B cell (primary cell): ENCODE measurements at places on chromosomes 11 and 22.

- DNase-seq = no peak
These were observed 15.7 kb upstream of the VPREB1 start for GRCh38 chr22:22228921-22229320.

DNA sequence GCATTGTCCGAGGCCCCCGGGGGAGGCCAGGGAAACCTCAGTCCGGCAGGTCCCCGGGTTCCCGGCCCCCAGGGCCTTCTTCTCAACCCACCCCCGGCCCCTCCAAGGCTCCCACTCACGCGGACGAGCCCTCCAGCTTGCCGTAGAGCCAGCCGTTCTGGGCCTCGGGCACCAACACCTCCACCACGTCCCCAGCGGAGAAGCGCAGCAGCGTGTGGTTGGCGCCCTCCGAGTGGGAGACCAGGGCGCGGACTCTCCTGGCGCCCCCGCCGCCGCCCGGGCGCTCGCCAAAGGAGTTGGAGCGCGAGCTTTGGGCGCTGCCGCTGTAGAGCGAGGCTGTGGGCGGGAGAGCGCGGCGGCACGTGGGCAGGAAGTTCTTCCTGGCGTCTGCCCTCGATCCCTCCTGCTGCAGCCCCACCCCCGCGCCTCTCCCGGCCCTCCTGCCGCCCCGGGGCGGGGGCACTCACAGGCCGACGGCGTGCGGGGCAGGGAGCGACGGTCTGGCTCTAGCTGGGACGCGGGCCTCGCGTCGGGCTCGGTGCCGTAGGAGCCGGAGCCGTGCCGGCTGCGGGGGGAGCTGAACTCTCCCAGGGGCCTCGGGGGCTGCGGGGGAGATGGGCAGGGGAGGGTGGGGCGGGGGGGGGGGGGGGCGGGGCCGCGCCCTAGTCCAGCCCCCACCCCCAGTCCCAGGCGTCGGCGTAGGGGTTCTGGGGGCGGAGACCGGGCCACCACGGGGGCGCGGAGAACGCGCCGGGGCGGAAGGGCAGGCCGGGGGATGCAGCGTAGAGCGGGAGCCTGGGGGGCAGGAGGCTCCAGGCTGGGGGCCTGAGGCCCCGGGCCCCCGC is 4.9 kb upstream of the SLC16A8 start:
- DNase-seq = no peak

DNA sequence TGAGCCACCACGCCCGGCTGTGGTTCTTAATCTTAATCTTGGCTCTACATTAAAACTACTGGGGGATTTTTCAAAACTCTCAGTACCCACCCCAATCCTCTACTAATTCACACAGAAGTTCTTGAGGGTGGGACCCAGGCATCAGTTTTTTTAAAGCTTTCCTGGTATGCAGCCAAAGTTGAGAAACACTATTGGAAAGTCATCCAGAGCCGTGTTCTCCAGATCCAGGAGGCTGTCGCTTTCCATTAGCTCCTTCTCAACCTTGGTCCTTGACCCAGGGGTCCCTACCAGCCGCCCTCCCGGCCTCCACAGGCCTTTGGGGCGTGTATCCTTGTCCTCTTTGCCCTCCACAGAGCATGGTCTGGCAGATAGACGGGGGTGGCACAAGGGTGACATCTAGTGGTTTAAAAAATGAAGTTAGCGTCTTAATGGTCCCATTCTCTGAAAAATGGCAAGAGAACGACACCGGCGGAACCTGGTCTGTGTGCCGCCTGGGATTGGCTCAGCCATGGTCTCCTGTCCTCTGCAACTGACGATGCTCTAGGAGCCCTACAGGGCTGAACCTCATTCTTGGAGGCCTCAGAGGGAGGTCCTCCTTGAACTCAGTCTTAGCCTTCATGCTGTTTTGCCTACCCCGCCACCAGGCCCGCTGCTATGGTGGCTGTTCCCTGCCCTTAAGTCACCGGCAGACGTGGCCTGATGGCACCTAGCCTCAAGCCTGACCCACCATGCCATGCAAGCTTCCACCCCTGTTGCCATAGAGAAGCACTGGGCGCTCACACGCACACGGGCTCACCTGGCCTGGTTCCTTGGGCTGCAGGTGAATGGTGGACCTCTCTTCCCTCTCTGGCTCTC is 152.0 kb upstream of the SYN3 start:
- peak; percentile 80 for DNase-seq

GRCh38 chr22:43330178-43331068 is 12.7 kb downstream of the SCUBE1 start:
- DNase-seq = no peak

- no peak for DNase-seq
These were observed 60.9 kb downstream of the KDM2A start for GRCh38 chr11:67179892-67180490.

GRCh38 chr11:17958446-17958845 is 54.4 kb downstream of the SERGEF start:
- DNase-seq = no peak

DNA sequence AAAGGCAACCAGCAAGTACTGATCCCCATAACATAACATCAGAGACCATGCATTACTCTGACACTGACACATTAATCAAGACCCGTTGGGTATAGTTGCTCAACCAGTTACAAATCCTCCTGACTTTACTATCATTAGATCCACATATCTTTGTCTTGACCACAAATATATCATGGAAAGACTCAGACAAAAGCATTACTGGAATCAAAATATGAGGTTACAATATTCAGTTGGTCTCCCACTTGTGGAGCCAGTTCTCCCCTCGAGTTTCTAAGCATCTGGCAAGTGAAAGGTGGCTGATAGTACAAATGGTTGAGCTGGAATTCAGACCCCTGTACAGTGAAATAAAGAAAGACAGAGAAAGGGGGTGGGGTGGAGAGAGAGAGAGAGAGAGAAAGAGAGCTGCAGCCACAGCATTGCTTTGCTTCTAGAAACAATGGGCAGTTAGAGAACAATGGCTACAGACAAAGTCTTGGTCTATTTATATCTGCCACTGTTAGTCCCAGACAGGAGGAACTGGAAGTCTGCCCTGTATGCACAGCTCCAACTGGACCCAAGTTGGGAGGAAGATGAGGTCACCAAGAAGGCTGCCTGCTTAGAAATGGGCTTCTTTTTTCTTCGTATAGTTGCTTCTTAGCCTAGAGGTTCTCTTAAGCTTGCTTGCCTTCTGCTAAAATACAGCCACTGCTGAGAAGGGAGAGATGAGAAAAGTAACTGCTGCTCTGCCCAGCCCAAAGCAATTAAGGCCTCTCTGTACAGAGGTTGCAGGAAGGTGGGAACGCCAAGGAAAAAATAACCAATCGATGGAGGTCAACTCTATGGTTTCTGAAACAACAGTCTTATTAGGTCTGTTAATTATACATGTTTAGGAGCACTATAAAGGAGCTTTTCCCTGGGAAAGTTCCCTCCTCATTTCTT is 85.5 kb downstream of the ETS1 start:
- no peak for DNase-seq

GRCh38 chr11:130529366-130529765 is 80.9 kb downstream of the ADAMTS15 start:
- no peak for DNase-seq

GRCh38 chr11:116647305-116648080 is 125.3 kb downstream of the BUD13 start:
- DNase-seq = no peak

DNA sequence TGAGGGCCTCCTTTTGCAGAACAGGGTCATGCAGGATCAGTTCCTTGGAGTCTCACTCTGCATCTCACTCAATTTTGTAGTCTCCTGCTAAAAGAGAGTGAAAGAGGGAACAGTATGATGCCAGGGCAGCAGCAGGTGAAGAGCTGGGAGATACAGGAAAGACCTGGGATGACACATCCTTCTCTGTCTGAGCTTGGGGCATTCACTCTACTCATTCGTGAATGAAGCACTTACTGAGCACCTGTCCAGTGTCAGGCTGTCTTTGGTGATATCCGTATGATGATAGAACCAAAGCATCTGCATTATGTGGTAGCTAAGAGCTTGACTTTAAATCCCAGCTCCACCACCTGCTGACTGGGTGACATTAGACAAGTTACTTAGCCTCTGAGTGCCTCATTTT is 14.4 kb downstream of the SREBF2 start:
- DNase-seq = no peak

- no peak for DNase-seq
These were observed 257.5 kb downstream of the TMEM135 start for GRCh38 chr11:87295237-87295636.

DNA sequence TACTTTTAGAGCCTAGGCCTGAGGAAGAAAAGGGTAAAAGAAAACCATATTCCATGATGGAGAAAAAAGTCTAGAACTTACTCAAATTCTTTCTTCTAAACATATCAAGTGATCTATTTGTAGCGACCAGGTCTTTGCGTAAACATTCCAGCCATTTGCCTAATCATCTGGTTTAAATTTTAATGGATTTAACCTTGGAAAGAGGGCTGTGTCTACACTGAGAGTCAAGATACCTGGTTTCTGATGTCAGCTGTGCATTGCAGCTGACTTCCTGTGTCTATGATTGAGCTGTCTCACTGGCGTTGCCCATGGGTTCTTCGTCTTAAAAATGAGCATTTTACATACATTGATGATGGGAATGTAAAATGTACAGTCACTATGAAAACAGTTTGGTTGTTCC is 10.0 kb upstream of the TMEM123 start:
- no peak for DNase-seq

DNA sequence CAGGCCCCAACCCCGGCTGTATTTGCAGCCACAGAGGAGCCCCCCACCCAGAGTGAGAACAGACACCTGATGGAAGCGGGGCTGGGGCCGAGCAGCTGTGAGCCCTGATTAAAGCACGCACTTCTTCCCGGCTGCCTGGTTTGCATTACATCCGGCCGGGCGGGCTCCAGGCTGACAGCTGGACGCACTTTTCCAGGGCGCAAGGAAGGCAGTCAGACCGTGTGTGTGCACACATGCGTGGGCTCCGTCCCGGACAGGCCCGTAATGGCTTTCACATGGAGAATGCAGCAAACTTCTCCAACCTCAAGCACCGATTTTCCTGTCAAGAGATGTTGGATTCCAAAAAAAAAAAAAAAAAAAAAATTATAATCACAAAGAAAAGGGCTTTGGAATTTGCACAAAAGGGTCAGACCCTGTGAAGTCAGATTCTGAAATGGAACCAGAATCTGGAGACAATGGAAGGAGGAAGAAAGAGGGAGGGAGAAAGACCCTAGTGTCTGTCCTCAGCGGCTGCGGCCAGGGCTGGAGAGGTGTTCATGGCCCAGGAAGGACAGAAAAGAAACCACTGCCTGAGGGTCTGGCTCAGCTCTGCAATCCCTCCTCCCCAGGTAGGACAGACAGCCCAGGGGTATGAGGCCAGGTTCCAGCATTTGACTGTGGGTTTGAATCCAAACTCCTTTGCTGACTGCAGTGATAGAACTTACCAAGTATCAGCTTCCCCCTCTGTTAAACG is 365.5 kb downstream of the MN1 start:
- no peak for DNase-seq

- DNase-seq = peak; percentile 3
These were observed 25.1 kb downstream of the POU2AF1 start for GRCh38 chr11:111353776-111354600.

GRCh38 chr11:58771458-58771855 is 39.7 kb upstream of the GLYAT start:
- DNase-seq = no peak

DNA sequence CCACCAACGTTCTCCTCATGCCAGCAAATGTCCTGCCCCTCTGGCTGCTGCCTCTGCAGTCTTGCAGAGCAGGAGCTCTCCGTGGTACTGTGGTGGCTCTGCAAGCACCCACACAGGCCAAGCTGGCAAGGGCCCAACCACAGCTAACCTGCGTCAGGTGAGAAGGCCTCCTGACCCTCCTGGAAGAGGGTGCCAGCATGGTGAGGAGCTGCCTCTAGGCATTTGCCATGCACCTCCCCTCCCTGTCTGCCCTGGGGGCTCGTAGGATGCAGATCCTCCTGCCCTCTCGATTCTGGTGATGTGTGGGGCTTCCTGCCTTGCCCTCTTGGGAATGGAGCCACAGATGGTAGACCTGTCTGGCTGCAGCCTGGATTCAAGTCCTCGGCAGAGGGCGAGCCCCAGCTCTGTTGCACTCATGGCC is 1408.8 kb downstream of the TBC1D22A start:
- DNase-seq = no peak

DNA sequence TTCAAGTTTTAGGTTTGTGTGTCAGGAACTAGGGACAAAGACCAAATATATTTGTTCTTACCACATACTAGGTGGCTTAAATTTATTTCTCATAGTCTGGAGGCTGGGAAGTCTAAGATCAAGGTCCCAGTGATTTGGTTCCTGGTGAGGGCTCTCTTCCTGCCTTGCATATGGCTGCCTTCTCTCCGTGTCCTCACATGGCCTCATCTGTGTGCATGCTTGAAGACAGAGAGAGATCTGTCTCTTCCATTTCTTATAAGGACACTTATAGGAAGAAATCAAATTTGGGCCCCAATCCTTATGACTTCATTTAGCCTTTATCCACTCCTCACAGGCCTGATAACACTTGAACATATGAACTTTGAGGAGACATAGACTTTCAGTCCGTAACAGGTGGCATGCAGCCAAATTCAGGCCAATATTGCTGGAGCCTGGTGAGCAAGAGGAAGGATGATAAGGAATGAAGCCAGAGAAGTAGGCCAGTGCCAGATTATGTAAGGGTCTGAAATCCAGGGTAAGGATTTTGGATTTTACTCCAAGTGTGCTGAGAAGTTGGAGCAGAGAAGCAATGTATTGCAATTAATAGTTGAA is 35.1 kb downstream of the TTC17 start:
- no peak for DNase-seq

DNA sequence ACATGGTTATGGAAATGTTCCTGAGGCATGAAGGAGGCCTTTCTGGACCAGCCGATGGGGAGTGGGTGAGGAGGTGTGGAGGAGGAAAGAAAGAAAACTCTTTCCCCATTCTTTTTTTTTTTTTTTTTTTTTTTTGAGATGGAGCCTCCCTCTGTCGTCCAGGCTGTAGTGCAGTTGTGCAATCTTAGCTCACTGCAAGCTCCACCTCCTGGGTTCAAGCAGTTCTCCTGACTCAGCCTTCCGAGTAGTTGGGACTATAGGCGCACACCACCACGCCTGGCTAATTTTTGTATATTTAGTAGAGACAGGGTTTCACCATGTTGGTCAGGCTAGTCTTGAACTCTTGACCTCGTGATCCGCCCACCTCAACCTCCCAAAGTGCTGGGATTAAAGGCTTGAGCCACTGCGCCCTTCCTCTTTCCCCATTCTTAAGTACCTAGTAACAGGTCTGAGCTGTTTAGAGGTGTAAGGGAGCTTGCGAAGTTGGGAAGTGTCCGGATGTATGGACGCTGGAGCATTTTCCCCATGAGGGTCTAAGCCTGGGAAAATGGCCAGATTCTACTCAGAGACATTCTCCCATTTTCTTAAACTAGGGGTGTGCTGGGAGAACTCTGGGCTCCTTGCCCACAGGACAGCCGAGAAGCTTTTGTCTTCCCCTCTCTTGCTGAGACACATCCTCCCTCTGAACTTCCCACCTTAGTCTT is 135.8 kb downstream of the TEAD1 start:
- DNase-seq = no peak

GRCh38 chr22:19664951-19665783 is 49.1 kb upstream of the SEPTIN5 start:
- DNase-seq = no peak

- no peak for DNase-seq
These were observed 52.0 kb downstream of the NRXN2 start for GRCh38 chr11:64670975-64671374.

DNA sequence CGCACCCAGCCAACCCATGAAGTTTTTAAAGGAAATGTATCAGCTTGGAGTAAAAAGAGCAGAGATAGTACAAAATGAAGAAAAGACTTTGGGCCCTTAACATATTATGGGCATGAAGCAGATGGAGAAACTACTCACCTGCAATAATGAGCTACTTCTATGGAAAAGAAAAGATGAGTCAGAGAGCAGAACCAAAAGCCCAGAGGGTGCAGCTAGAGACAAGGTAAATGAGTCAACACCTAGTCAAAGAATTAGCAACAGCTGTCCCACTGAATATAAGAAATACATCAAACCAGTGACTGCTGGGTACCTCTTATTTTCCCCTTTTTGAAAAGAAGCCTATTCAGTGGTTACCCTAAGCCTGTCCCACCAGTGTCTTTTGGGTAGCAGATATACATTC is 61.8 kb downstream of the RPL27A start:
- DNase-seq = no peak
